ENCODE measurements at places on chromosomes 11 and 22.

DNA sequence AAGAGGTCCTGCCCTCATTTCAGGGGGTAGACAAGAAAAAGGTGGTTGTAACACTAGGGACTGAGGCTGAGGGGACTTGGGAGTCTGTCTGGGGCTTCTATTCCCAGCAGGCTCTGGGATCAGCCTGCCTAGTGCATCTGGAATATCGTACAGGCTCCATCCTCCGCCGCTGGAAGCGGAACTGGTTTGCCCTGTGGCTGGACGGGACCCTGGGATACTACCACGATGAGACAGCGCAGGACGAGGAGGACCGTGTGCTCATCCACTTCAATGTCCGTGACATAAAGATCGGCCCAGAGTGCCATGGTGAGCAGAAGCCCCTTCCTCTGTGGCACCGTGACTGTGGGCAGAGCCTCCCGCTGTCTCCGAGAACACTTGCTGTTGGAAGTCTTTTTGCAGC lies 4.0 kb downstream of the PLEKHB1 start:
- no peak for DNase-seq

GRCh38 chr22:48880749-48881148 lies 946.9 kb downstream of the BRD1 start:
- no peak for DNase-seq

DNA sequence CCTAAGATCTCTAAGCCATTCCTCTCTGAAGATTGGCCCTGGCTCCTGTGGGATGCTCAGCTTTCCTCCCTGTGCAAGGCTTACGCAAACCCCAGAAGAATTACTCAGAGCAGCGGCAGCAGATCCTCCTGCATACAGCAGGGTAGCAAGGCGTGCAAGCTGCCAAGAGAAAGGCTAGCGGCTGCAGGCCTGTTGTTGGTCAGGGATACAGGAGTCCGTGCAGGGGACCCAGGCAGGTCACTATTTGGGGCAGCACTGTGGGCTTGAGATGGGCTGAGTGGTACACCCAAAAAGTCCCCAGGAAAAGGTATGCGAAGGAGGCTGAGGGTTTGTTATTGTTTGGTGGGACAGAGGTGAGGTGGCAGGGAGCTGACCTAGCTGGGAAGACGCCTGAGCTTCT lies 1.5 kb downstream of the GLB1L2 start:
- DNase-seq: no peak

DNA sequence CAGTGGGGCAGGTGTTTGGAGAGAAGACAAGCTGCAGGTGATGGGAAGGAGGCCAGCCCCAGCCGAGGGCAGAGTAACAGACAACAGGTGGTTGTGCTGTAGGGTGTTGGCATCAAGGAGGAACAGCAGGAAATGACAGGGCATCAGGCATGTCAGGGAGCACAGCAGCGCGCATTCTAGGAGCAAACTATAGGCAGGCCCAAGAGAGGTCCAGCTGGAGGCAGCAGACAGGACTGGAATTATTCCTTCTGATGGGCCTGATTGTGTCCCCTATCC lies 13.6 kb downstream of the ADM start:
- no peak for DNase-seq

GRCh38 chr11:115247361-115247760 lies 256.9 kb downstream of the CADM1 start:
- no peak for DNase-seq

GRCh38 chr11:35619855-35620640 lies 1.8 kb downstream of the FJX1 start:
- no peak for DNase-seq

DNA sequence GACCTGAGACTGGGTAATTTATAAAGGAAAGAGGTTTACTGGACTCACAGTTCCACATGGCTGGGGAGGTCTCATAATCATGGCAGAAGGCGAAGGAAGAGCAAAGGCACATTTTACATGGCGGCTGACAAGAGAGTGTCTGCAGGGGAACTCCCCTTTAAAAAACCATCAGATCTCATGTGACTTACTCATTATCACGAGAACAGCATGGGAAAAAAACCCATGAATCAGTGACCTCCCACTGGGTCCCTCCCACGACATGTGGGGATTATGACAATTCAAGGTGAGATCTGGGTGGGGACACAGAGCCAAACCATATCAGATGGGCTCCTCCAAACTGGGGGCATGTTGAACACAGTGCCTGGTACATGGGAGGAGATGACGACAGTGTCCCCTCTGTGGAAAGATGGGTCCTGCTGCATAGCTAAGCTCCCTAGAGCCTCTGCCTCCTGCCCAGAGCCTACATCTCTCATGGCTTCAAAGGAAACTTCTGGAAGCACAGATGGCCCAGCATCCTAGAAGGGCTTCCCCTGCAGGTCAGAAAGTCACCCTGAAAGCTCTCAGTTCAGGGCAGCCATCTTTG lies 46.1 kb downstream of the MYEOV start:
- DNase-seq: no peak

DNA sequence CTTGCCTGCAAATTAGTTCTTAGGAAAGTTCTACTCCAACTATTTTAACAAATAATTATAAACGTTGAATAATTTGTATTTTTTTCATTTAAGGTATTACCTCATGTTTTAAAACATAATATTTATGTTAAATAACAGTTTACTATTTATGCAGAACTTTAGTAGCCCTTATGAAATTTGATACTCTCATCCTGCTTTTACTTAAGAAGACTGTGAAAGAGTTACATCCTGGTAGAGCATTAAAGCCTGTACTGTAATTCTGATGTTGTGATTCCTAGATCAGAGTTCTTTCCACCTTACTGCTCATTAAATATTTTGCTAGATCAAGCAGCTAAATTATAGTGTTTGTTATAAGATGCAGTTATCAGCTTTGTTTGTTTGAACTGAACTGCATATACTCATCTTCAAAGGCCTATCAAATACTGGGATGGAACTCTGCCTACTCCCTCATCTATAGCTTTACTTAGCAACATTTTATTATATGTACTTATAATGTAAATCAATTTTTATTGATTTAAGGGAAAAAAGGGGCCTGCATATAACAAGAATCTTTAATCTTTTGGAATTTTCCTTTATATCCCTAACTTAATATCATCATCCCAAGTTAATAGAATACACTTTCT lies 304.2 kb downstream of the DYNC2H1 start:
- DNase-seq: no peak

- no peak for DNase-seq
Measured at GRCh38 chr11:111236383-111236782, 9.1 kb upstream of the POU2AF2 start.

GRCh38 chr11:48003926-48004325 lies 23.6 kb downstream of the PTPRJ start:
- no peak for DNase-seq

GRCh38 chr11:77199137-77199745 lies 71.2 kb downstream of the MYO7A start:
- no peak for DNase-seq

DNA sequence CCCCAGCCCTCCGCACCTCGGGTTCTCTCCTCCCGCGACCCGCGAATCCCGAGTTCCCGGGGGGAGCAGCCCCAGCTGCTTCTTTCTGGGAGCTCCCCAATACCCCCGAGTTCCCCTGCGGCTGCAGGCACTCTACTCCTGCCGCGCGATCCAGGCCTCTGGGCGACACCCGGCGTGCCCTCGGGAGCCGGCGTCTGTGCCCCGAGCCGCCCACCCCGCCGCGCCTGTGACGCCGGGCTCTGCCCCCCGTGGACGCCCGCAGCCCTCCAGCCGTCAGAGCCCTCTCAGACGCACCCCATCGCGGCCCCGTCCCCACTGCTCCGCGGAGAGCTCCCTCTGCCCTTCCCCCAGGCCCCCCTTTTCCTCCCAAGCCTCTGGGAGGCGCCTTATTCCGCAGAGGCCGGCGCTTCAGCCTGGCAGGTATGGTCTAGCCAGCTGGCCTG lies 422 bp downstream of the GLB1L2 start:
- no peak for DNase-seq

DNA sequence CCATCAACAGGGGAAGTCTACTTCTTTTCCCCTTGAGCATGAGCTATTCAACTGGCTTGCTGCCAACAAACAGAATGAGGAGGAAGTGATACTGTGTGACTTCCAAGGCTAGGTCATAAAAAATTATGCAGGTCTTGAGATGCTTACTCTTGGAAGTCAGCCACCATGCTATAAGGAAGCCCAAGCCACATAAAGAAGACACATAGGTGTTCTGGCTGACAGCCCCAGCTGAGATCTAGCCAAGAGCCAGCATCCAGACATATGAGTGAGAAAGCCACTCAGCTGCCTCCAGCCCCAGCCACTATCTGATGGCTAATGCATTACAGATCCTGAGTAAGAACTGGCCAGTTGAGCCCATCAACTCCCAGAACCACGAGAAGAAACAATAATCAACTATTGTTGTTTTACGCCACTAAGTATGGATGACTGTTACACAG lies 31.0 kb upstream of the PPP2R1B start:
- DNase-seq: no peak

DNA sequence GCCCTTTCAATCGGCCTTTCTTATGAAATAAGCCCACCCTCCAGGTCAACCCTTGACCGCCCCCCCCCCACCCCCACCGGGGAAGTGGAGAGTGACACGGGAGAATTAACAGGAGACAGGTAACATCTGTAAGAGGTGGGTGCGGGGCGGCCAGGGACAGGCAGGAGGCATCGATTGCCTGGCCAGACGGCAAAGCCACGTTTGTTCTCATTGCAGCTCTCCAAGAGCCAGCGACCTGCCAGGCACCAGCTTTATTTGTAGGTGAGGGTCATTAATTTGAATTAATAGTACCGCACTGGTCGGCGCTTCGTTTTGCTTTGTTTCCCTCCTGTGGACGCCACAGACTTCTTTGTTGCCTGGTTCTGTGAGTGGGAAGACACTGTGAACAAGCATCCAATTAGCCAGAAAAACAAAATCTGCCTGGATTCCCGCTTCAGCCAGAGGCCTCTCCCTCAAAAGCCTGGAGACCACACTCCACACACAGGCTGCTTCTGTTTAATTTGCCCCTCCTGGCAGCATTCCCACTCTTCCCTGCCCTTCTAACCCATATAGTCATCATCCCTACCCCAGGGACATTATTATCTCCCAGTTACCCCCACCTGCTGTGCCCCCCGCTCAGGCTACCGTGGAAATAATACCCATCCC lies 104.5 kb upstream of the OPCML start:
- no peak for DNase-seq

- DNase-seq: no peak
Measured at GRCh38 chr11:91396236-91397133, 828.1 kb upstream of the FAT3 start.

DNA sequence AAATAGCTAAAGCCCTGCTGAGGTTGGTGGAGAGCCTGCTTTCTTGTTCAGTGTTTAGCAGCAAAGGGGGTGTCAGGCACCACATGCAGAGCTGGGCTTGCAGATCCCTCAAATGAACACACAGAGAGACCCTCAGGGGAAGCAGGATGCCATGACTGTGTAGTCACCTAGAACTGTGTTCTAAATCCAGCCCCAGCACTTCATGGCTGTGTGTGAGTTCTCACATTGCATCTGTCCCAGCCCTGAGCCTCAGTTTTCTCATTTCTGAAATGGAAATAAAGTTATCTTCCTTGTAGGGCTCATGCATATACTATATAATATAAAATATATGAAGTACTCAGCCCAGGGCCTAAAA lies 47.1 kb downstream of the CWC15 start:
- no peak for DNase-seq

GRCh38 chr11:73310661-73311393 lies 2.8 kb downstream of the ARHGEF17 start:
- DNase-seq: no peak

DNA sequence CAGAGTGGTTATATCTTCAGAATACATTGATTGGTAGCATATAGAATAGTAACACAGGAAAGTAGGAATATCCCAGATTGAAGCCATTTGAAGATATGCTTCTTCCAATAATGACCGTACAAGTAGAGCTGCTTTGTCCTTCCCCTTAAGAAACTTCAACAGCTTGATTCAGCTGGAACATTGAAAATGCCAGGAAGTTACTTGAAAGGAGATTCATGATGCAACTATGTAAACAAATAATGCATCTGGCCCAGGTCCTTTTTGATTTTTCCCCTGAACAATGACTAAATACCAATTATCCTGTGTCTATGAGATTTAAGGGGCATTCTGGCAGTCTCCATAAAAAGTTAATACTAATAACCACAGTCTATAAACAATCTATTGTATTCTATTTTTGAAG lies 3.0 kb downstream of the DKK3 start:
- DNase-seq: no peak

DNA sequence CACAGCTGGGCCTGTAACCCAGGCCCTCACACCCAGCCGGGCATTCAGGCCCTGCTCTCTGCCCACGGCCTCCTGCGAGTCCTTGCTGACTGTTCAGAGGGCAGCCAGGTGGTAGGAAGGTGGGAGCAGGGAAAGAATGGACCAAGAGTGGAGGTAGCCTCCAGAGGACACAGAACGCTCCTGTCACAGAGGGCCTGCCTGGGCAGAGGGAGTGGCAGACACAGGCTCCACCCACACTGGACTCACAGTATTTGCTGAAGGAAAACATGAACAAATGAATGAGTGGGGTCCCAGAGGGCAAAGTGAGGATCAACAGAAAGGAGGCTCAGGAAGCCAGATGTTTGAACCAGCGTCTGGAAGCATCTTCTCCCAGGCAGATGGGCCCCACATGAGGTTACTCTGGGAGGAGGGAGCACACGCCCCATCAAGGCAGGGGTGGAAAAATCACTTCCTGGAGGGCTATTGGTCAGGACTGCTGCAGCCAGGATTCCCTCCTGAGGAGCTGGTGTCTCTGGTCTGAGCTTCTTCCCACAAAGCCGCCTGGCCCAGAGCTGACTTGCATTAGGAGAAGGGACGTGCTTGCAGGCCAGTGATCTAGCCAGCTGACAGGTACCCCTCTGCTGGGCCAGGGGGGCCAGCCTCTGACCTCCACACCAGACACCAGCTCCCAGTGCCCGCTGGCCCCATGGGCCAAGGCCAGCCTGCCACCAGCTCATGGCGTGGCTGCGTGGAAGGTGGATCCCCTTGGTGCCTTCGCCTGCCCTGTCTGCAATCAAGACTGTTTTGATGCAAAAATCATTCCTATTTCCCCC lies 84.0 kb downstream of the THAP12 start:
- DNase-seq: no peak

DNA sequence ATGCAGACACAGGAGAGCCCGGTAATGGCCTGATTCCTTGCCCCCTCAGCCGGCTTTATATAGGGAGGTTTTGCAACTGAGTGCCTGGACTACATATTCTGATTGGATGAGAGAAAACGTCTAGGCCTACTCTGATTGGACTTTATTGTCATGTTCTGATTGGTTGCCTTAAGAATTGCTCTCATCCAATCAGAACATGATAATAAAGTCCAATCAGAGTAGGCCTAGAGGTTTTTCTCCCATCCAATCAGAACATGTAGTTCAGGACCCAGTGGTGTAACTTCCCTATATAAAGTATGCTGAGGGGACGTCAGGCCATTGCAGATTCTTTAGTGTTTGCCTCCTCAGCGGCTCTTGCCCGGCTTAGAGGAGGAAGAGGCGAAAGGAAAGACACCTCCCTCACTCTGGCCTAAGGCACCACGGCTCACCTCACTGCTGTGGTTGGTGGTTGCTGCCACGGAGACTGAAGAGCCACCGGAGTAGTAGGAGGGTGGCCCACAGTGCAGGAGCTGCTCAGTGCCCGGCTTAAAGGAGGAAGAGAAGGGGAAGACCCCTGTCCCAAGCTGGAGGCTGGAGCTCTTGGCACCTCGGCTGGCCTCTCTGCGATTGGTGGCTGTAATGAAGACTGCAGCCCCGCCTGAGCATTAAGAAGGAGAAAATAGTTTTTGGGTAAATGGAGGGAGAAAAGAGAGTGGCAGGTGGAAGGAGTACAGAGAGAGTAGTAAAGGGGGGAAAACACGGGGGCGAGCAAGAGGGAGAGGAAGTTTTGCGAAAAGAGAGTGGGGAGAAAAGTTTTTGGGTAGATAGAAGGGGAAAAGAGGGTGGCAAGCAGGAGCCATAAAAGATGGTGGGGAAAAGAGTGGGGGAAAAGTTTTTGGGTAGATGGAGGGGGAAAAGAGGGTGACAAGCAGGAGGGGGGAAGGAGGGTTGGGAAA lies 116.7 kb upstream of the SERPIND1 start:
- no peak for DNase-seq

All from T-helper 1 cell (primary cell).